ENCODE measurements at places on chromosomes 5 and 9.

GRCh38 chr9:77170991-77171699, 6.2 kb upstream of the VPS13A start:
- no peak for DNase-seq

DNA sequence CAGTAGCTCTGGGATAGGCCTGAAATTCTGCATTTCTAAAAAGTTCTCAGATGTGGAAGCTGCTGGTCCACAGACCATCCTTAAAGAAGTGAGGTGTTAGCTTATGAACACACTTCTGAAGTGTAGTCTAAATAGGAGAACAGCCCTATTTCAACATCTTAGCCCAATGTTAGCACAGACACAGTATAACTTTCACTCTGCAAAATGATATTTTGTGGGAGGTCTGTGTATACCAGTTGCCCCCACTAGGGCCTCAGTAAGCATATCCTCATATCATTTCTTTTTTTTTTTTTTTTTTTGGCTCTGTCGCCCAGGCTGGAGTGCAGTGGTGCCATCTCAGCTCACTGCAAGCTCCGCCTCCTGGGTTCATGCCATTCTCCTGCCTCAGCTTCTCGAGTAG, 7.5 kb upstream of the HABP4 start:
- no peak for DNase-seq

DNA sequence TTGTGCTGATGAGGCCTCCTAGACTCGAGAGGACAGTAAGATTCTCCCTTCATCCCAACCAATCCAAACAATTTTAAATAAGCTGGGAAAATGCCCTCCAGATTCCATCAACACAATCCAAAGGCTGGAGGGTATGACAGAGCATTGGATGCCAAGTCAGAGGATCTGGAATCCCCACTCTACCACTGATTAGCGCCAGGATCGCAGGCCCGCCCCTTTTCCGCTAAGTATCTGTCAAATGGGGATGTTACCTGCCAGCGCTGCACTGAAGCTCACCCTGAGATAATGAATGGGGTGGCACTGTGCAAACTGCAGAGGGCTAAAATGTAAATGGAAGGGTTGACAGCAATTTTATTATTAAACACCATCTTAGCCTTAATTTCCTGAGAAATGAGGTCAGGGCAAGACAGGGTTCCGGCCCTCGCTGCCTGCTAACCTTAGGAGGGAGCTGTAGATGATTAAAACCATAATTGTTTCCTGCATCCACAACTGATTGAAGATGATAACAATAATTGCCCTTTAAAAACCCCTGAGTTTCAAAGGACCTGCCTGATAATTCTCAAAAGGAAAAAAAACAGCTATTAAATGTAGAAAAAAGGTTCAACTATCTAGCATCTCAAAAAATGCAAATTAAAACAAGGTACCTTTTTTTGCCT, 31.6 kb upstream of the GABBR2 start:
- no peak for DNase-seq

DNA sequence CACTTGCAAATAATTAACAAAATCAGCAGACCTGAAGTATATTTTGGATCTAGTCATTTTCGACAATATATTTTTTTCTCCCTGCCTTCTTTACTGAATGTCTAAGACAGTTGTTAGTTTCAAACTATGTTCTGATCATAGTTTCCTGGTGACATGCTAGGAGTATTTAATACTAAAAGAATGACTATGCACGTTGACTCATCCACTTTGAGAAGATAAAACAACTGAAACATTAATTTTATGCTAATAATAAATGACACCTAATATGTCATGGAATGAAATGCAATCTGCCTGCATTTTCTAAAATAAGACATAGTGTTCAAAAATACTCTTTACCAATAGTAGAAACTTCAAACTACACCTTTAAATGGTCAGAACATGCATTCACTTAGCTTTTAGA, 2123.7 kb upstream of the C9orf72 start:
- no peak for DNase-seq
